ENCODE measurements at places on chromosomes 7 and 10. TPM values are rescaled to one million over a fixed set of nuclear protein-coding genes. Genes with fewer than 3 reads are reported as not detected.

The DHX32 gene
- 44.5 TPM for total RNA-seq

The HACD1 gene
- 143 TPM for total RNA-seq

The CYCS gene
- 282 TPM for total RNA-seq

The CASP2 gene
- total RNA-seq, result 7.6 TPM

The ADCY1 gene
- 2.4 TPM for total RNA-seq

The CYP2C19 gene
- total RNA-seq, result not detected

The CLEC5A gene
- total RNA-seq, result 1.0 TPM

The ANKRD61 gene
- not detected for total RNA-seq

The EBLN1 gene
- total RNA-seq, result not detected

- DNase-seq, result no peak
Measured at GRCh38 chr7:104929921-104930320, 84.1 kb upstream of the KMT2E start.

- DNase-seq, result no peak
Measured at GRCh38 chr7:117051808-117052207, 98.5 kb downstream of the ST7 start.

- no peak for DNase-seq
Measured at GRCh38 chr10:4686644-4686996, 139.4 kb upstream of the AKR1E2 start.

GRCh38 chr10:111872591-111872990, 311.0 kb downstream of the GPAM start:
- DNase-seq, result no peak

DNA sequence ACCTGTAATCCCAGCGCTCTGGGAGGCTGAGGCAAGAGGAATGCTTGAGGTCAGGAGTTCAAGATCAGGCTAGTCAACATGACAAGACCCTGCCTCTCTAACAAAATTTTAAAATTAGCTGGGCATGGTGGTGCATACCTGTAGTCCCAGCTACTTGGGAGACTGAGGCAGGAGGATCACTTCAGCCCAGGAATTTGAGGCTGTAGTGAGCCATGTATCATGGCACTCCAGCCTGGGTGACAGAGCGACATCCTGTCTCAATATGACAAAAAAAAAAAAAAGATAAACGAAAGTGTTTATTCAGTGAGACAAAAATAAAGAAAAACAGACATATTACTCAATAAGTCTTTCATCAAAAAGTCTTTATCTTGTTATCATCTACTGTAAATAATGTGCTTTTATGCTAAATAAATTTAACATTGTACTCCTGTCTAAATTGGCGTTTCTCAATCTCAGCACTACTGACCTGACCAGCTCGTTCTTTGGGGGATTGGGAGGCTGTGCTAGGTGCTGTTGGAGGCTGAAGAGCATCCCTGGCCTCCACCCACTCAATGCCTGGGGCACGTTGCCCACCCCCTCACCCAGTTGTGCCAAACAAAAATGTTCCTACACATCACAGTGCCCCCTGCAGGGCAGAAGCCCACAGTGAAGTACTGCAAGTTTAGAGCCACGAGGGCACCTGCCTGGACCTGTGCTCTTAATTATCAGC, 57.7 kb downstream of the NCAPG2 start:
- DNase-seq, result no peak

- DNase-seq, result no peak
Measured at GRCh38 chr7:79284211-79284610, 169.3 kb downstream of the MAGI2 start.

GRCh38 chr10:78563314-78563713, 505.5 kb upstream of the ZMIZ1 start:
- DNase-seq, result no peak

DNA sequence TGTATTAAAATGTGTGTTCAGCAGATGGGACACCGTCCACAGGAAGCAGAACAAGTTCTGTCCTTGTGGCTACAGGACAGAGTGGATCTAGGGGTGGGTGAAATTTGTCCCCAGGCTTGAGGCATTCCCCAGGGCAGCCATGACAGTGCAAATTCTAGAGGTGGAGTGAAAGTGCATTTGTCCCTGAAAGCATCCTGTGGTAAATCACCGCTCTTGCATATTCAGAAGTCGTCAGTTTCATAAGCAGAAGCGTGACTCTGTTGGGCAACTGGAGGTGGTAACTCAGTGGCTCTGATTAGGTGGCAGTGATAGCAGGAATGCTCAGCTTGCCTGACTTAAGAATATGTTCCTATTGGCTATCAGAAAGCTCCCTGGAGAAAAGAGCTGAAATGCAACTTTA, 96.6 kb downstream of the SNX10 start:
- DNase-seq, result no peak

DNA sequence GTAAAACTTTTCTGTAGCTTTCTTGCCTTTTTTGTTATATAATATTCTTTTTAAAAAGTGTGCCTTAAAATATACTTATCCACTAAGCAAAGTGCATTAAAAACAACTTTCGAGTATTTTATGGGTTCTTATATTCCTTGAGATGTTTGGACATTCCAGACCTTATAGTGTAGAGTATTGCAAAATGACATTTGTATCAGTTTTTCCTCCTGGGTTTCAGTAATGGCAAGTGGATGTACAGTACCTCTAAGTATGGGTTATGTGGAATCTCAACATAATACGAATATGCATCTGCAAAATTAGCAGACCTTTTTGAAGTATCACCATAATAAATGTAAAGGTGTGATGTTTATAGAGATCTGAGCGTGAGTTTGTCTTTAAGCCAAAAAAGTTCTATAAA, 2.7 kb downstream of the CDK13 start:
- no peak for DNase-seq

DNA sequence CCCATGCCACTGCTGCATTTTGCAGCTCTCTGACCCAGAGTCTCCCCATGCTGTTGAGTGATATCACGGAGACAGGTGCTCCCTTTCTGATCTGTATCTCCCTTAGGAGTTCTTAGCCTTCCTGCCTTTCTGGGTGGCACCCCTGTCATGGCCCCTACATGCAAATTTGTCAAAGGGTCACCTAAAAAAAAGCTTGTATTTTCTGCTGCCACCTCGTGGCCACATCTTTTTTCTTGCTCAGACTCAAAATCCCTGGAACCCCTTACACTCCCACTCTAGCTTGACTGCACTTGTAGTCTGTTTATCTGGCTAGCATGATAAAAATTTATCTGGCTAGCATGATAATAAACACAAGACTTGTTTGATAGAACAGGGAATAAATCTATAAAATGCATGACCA, 809.1 kb downstream of the SORCS1 start:
- no peak for DNase-seq

DNA sequence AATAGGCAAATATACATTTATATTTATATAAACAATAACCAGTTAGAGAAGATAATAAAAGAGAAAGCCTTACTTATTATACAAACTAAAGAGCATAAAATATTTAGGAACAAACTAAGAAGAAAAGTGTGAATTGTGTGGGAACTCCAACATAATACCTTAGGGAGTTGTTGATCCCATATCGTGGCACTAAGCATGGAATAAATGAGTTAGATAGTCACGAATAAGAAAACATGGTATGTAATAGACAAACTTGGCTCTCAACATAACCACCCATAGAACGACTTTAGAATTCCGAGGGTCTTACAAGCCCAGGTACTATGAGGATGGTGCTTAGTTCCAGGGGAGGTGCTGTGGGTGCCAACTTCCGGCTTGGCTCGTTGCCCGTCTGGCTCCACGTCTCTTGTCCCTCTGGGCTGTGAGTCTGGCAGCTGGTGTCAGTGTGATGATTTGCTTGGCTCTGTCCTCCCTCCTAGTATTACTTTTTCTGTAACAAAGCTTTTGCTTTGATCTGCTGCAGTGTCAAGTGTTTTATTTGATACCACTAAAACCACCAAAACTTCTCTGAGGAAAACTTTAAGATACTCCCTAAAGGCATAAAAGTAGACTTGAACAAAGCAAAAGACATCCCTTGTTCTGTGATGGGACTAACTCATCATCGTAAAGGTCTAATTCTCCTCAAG, 9.5 kb upstream of the RBM20 start:
- DNase-seq, result no peak

DNA sequence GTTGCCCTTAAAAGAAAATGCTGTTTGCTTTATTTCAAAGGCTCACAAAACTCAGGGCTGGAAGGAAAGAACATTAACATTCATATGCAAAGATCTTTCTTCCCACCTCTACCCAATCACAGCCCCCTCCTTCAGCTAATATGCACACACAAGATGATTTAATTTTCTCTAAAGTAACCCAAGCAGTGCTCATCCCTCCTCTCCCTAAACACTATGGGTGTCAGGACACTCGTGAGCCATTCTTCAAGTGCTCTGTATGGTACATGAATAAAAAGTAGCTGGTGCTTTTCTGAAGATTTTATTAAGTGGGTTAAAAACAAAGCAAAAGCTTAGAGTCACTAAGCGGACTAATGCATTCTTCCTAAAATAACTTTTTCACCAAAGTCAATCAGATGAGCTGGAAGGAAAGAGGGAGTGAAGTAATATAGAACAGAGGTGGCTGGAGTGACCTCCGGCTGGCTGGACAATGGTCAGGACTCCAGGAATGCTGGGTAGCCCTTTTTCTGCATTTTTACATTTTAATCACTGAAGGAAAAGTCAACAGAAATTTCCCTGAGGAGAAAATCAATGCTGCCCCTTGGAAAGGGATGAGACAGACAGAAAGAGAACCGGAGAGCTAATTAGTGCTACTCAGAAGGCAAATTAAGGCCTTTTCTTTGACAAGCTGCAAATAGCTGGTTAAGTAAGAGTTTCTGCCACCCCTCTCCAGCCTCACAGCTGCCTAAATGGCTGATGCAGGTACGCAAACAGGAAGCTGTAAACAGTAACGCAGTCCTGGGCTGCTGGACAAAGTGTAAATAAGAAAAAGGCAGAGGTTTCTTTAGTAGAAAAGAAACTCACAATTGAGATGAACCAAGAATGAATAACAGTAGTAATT, 6.6 kb downstream of the DGKI start:
- DNase-seq, result no peak

GRCh38 chr7:38105874-38106483, 72.1 kb upstream of the STARD3NL start:
- no peak for DNase-seq

- DNase-seq, result no peak
Measured at GRCh38 chr7:129859183-129859582, 93.6 kb downstream of the UBE2H start.

- DNase-seq, result no peak
Measured at GRCh38 chr10:60742512-60742911, 35.8 kb upstream of the CDK1 start.

GRCh38 chr10:97080051-97080776, 105.5 kb downstream of the SLIT1 start:
- DNase-seq, result no peak

GRCh38 chr7:127794551-127794950, 142.6 kb downstream of the SND1 start:
- no peak for DNase-seq

DNA sequence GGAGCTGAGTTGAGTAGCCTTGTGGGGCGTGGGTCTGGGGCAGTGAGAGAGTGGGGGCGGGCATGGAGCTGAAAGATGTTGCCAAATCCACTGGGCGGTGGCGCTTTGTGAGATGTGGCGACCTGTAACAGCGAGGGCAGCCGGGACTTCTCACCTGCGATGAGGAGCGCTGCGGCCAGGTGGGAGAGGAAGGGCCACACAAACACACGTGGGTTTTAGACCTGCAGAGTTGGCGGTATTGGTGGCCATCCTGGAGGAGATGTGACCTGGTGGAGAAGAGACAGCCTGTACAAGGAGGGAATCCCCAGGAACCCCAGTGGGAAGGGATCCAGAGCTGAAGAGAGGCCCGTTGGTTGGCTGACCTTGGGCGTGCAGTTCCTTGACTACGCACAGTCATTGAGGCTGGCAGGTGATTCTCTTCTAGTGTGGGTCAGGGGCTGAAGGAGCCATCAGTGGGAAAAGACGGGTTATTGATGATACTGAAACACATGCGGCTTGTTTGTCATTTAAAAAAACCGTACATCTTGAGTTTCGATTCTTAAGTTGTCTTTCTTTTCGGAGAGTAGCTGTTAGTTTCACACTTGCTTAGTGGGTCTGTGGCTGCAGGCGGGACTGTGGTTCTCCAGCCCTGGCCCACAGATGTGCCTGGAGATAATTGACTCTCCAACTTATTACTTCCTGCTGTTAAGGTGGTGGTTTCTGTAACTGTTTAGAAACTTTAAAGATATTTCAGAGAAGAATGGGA, 2.4 kb downstream of the CHST12 start:
- no peak for DNase-seq

- no peak for DNase-seq
Measured at GRCh38 chr7:144709066-144709465, 126.8 kb downstream of the TPK1 start.

- DNase-seq, result no peak
Measured at GRCh38 chr10:34127676-34128075, 687.4 kb downstream of the PARD3 start.

DNA sequence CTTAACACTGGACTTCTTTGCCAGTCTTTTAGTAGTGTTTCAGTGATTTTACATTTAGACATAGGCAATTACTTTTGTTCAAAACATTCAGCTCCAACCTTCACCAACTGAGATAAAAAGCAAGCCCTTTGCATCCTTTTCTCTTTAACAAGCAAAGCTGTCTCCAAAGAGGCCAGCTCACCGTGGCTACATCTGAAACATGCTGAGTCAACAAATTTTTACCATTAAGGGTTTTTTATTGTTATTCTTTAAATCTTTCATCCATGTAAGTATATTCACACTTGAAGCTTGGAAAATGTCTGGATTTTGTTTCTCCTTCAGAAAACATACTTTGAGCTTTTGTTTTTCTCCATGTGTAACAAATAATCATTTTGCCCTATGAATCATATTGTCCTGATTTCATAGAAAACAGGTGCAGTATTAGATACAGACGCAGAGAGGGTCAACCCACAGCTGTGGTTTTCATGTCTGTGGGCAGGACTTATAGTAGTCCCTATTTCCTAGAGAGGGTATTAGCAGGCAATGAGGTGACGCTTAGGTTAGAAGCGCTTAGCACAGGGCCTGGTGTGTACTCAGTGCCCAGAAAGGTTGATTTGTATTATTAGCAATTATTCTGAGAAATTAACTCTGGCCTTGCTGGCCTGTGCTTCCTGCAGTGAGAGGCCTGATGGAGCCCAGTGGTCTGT, 99.5 kb downstream of the MKI67 start:
- DNase-seq, result no peak

GRCh38 chr7:52498366-52498765, 537.1 kb upstream of the POM121L12 start:
- no peak for DNase-seq

- no peak for DNase-seq
Measured at GRCh38 chr7:113774182-113774807, 144.5 kb downstream of the PPP1R3A start.

DNA sequence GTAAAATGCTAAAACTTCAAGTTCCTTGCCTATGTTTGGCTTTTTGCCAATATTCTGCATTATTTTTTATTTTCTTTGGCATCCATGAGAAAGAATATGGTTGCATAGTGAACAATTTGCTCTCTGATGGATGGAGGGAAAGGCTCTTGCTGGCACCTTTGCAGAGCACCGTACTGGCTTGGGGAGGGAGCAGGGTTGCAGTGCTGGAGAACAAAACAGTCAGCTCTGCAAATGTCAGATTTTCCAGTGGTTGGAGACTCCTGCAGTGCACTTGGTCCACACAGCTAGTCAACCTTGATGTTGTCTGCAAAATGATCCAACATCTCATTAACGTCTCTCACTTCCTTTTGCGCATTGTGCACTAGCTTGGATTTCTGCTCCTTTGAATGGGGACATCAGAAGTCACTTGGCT, 100.8 kb downstream of the ANLN start:
- DNase-seq, result no peak

GRCh38 chr10:62582101-62582705, 208.0 kb downstream of the ZNF365 start:
- DNase-seq, result no peak

GRCh38 chr7:21504021-21504420, 38.8 kb upstream of the DNAH11 start:
- no peak for DNase-seq

All from right atrium auricular region (tissue), 2 donors.